ENCODE measurements at places on chromosomes 6 and 20.

- no peak for DNase-seq
Observed at GRCh38 chr6:150452428-150453243, 83.8 kb downstream of the IYD start.

DNA sequence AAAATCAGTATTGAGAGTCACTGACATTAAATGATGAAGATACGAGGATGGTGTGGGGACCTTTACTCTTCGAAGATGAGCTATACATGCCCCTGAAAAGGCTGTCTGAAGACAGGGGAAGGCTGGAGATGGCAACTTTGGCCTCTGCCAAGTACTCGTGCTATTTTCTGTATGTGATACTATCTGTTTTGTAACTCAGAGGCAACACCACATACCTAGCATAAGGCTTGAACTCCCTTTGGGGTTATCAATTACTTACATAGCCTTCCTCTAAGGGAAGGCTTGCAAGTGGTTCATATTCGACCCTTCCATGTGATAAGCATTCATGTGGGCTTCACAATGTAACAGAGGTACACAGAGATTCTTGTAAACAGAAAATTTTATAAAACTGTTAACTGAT lies 68.7 kb upstream of the FBXO30 start:
- DNase-seq, result no peak

DNA sequence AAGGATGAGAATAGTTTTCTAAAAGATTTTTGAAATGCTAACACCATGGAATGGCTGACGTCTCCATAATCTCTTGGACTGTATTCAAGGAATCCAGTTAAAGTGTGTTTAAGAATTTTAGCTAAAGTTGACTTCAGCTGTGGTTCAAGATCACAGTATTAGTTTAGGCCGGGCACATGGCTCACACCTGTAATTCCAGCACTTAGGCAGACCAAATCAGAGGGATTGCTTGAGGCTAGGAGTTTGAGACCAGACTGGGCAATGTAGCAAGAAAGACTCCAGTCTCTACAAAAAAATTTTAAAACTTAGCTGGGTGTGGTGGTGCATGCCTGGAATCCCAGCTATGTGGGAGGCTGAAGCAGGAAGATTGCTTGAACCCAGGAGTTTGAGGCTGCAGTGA lies 68.2 kb downstream of the RFPL4B start:
- no peak for DNase-seq

DNA sequence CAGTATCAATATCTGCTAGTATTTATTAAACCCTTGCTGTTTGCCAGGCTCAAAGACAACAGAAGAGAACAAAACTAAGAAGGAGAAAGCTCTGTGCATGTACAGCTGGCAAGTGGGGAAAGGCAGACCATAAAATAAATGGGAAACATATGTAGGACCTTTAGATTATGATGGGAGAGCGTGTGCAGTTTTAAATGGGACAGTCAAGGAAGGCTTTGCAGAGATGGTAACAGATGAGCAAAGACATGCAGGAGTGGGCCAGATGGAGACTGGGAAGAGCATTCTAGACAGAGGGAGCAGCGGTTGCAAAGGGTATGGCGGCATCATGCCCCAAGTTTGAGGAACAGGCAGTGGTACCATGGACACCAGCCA lies 260.0 kb downstream of the NRN1 start:
- DNase-seq, result no peak

DNA sequence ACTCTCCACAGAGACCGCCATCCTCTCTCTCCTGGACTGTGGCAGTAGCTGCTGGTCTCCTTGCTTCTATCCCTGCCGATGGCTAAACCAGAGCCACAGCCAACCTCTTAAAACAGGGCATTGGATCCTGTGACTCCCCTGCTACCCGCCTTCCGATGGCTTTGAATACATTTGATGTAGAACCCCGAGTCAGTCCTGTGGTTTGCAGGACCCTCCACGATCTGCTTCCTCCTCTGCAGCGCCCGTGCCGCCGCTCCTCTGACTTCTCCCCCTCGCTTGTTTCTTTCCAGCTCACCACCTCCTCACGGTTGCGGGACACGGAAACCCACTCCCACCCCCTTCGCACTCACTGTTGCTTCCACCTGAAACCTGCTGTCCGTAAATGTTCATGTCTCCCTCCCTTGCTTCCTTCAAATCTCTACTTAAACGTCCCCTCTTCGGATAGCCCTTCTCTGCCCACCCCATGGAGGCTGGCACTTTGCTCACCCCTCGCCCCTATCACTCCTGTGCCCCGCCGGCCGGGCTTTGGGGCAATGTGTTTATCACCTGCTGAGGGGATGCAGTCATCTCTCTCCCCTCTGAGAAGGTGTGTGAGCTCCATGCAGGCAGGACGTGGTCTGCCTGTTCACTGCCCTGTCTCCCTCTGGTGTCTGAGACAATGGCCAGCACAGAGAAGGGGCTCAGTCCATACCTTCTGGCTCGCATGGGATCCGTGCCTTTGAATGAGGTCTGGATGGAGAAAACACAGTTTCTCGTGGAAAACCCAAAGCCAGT lies 67.8 kb downstream of the GFOD1 start:
- DNase-seq, result no peak

GRCh38 chr20:45355209-45356084 lies 7.2 kb upstream of the SDC4 start:
- peak; percentile 22 for DNase-seq

- peak; percentile 56 for DNase-seq
Observed at GRCh38 chr6:108114841-108115597, 40.5 kb upstream of the OSTM1 start.

GRCh38 chr20:57749131-57749690 lies 39.4 kb upstream of the PMEPA1 start:
- DNase-seq, result no peak

- DNase-seq, result no peak
Observed at GRCh38 chr6:103534095-103534494, 1325.6 kb downstream of the HACE1 start.

- no peak for DNase-seq
Observed at GRCh38 chr6:35831257-35832007, 26.3 kb downstream of the LHFPL5 start.

- DNase-seq, result no peak
Observed at GRCh38 chr6:1903780-1904465, 294.2 kb downstream of the FOXC1 start.

DNA sequence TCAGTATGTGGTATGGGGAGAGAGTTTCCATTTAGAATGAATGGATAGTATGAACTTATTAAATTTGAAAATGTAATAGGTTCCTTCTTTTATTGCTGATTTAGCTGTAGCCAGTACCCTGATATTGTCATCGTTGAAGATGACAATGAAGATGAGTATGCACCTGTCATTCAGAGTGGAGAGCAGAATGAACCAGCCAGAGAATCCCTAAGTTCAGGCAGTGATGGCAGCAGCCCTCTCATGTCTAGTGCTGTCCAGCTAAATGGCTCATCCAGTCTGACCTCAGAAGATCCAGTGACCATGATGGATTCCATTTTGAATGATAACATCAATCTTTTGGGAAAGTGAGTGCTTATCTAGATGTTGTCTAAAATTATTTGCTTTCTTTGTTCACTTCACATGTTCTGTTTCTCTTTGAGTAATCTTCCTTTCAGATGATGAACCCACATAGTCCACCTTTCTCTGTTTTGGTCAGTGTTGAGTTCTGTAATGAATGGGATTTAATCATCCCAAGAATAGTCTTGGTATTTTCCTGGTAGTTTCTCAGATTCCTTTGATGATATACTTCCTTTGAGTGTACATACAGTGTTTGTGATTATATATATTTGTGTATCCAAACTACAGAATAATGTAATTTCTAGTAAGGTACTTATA lies 23.3 kb downstream of the HSF2 start:
- no peak for DNase-seq

DNA sequence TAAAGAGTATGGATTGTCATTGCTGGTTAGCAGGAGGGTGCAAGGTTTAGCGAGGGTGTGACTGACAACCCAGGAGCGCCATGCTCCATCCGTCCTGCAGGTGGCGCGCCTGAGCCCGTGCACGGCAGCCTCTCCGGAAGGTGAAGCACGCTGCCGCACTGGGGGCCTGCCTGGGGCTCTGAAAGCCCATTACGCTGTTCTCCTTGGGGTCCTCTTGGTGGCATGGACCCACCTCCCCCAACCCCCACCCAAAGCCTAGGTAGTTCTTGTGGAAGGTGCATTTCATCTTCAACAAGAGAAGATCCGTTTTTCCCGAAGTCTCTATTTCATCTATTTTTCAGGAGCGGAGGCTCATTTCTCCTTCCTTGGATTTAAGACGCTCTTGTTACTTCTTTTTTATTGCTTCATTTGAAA lies 197.4 kb upstream of the KCNG1 start:
- DNase-seq, result peak; percentile 76

- no peak for DNase-seq
Observed at GRCh38 chr6:144094731-144095133, 641 bp downstream of the SF3B5 start.

DNA sequence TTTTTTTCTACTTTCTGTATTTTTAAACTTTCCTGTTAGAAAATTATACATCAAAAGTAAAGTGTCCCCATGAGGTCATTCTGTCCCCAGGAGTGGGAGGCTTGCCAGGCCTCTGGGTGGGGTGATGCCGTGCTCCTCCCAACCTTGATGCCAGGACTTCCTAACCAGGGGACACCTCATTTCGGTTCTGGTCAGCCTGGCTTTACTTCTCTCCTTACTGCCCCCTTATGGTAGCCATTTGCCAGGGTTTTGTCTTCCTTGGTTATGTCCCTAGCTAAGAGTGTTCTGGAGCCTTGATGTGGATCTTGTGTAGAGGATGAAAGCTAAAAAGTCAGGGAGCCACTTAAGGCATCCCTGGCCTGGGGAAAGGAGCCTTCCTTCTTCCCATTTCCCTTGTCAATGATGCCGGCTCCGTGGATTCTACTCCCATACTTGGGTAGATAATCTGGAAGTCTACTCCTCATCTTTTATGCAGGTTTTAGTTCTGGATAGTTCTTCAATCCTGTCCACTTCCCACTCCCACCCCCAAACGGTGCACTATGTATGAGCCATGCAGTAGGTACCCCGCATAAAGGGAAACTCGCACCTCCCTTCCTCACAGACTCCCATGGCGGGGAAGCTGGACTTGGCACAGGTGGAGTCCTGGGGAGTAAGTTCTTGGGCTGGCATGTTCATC lies 164.1 kb upstream of the SALL4 start:
- DNase-seq, result peak; percentile 17

- no peak for DNase-seq
Observed at GRCh38 chr20:62227977-62228958, 8.2 kb upstream of the HRH3 start.

DNA sequence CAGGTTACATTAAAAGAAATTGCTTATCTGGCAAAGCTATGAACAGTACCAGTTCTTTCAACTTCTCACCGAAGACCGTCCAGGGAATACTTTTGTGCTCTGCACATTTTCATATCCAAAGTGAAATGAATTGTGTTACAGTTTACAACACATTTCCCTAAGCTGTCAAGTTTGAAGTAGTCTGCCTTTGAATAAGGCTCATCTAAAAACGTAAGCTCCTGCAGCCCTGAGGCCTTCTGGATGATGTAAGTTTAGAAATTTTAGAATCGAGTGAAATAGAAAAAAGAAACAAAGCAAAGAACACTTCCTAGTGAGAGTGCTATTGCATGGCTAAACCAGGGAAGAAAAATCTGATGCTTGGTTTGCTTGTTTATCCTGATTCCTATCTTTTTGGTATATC lies 653.8 kb downstream of the MMUT start:
- DNase-seq, result no peak

DNA sequence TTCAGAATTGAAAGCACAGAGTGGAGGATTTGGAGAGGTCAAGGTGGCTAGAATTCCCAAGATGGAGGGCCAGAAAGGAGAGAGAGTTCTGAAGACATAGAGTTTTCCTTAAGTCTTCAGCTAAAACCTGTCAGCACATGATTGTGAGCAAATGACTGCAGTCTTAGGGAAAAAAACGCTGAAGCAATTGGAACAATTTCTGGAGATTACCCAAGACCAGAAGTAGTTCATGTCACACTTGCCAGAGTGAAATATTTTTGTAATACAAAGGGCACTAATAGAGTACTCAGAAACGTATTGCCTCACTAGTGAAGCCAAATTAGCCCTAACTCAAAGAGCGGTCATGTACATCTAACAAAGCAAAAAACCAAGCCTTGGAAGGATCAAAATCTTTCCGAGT lies 541.3 kb upstream of the MARCKS start:
- no peak for DNase-seq

- DNase-seq, result no peak
Observed at GRCh38 chr6:21597801-21598673, 4.5 kb downstream of the SOX4 start.

DNA sequence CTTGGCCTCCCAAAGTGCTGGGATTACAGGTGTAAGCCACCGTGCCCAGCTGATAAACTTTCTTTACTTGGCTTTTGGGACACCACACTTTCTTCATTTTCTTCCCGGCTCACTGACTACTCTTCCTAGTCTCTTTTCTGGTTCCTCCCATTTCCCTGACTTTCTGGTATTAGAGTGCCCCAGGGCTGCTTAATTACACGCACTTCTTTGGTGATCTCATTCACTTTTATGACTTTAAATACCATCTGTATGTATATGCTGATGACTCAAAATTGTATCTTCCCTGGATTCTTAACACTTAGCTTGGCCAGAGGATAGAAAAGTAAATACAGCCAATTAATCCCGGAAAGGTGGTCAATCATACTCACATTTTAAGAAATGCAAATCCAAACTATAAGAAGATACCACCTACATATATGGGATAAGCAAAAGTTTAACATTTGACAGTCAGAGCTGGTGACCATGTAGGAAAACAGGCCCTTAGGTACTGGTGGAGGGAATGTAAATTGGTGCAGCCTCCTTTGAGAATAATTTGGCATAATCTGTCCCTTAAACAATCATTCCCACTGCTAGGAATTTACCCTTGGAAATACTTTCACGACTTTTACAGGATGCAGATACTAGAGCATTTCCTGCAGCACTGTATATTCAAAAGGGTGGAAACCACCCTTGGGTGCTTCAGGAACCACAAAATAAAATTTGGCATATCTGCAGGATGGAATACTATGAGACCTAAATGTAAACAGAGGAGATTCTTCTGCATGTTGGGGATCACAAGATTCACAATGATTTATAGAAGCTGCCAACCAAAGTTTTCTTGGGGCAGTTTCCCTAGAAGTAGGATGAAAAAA lies 9.4 kb upstream of the NANP start:
- DNase-seq, result no peak

DNA sequence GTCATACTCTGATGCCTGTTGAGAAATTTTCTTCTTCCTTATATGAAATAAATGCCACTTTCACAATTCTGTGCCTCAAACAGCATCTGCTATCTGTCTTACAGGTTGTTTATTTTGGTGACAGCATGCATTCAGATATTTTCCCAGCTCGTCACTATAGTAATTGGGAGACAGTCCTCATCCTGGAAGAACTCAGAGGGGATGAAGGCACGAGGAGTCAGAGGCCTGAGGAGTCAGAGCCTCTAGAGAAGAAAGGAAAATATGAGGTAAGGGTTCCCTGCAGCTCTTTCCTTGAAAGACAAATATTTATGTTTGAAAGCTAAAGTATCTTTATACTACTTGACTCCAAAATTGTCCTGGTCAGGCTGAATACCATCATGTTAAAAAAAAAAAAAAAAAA lies 15.8 kb downstream of the TSPYL4 start:
- no peak for DNase-seq
